ENCODE measurements at places on chromosomes 6 and 20.

- DNase-seq: no peak
Observed at GRCh38 chr6:168675933-168676551, 235.1 kb downstream of the SMOC2 start.

GRCh38 chr20:49672096-49672664 lies 41.5 kb downstream of the B4GALT5 start:
- DNase-seq: no peak

DNA sequence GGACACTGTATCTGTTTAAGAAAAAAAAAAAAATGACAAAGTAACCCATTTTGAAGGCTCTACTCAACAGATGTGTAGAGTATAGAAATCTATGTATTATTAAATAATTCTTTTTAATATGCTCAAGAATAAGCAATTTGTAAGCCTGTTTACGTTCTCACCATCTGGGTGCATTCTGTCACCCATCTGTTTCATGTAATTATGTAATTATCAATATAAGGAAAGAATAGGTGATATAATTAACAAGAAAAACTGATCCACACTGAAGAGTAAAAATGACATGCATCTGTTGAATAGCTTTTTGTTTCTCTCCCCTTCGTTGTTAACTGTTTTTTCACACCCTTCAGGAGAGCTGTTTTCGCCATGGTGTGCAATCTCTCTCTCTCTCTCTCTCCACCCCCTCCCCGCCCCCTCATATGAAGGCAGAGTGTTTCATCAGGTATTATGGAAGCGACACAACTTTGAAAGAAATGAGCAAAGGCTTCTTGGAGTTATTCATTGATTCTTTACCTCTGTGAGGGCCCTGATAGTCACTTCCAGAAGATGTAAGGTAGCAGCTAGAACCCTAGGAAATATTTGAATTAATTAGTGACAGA lies 154.3 kb upstream of the INSM1 start:
- no peak for DNase-seq

DNA sequence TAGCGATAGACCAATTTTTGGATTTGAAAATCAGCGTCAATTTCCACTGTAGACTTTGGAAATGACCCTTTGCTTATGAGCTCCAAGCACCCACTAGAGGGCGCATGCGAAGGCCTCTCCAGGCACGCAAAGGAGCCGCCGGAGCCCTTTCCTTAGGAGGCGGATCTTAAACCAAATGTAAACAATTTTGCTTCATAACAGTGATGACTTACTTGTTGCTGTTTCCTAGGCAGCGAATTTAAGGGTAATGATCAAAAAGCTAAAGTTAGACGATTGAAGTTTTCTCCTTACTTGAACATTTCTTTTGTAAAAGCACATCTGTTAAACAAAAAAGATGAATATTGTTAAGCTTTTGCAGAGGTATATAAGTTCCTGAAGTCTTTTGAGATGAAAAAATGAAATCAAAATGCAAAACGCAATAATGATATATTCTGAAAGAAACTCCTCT lies 29.2 kb upstream of the EXOC2 start:
- DNase-seq: peak; percentile 78

GRCh38 chr6:80144753-80145315 lies 38.4 kb downstream of the BCKDHB start:
- DNase-seq: no peak

DNA sequence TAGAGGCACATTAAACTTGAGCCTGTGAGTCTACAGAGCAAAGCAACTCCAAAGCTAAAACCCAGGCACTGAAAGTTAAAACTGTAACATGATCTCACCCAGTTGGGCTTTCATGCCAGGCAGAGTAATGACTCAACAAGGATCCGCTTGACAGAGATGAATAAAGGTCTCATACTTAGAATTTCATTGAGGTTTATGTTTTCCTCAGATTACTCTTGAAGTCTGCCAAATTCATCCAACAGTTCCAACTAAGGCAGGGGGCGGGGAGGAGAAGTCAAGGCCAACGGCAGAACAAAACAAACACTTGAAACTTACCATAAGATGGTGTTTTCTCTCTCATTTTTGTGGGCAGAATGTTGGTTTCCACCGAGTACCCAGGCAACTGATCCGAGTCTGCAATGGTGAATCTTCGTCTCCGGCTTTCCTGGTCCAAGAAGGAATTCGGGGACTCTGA lies 54.0 kb upstream of the IPCEF1 start:
- DNase-seq: peak; percentile 45

DNA sequence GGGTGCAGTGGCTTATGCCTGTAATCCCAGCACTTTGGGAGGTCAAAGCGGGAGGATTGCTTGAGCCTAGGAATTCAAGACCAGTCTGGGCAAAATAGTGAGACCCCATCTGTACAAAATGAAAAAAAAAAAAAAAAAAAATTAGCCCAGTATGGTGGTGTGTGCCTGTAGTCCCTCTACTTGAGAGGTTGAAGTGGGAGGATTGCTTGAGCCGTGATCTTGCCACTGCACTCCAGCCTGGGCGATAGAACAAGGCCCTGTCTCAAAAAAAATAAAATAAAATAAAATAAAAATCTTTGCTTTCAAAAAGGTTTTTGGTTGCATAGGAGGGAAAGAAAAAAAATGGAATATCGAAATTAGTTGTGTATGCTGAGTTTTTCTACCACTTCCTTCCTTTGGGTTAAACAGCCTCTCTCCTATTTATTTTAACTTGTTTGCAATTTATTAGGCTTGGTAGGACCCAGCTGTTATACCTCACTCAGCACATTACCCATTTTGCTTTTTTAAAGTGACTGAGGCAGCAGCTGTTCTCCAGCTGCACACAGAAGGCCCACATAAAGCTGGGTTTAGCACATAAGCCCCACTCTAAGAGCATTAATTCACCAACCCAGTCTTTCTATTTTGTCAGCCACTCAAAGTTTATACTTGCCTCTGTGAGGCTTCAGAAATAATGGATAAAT lies 152.3 kb downstream of the ZFAND3 start:
- DNase-seq: no peak

GRCh38 chr20:18698735-18699380 lies 111.0 kb downstream of the DTD1 start:
- DNase-seq: no peak

DNA sequence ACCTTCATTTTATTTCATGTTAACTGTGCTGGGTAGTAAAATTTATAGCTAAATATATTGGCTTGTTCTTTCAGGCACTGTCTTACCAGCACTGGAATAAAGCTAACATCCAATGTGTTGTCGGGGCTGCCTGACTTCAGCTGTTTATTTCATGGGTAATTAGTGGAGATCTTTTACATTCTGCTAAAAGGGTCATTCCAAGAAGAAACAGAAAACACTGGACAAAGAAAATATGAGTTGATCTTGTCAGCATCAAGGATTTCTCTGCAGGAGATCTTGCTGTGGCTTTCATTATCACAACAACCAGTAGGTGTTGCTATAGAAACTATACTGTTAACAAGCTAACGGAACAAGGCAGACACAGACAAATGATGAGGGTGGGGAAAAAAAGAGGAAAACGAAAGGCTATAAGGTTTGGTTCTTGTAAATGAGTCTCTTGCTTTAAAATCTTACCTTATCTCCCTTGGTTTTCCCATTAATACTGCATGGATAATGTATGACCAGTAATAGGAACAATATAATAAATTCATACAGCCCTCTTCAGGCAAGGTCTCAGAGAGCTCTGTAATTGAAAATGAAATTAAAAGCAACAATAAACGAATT lies 206.8 kb downstream of the SIM1 start:
- DNase-seq: no peak

DNA sequence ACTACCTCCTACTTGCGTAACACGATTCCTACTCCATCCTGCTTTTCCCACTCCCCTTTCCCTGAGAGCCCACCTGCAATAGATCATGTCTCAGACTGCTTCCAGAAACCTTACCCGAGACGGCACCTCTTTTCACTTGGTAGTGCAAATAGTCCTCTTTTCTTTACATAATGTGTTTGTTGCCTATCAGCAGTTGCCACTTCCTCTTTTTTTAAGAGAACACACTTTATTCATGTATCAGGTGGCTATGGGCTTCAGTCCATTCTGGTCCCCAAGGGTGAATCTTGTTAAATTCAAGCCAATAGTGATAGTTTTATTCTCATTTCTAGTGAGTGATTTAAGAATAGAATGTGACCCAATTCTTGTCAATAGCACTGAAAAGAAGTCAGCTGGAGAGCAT lies 57.7 kb upstream of the FERMT1 start:
- DNase-seq: no peak

- no peak for DNase-seq
Observed at GRCh38 chr20:46269372-46269771, 38.9 kb downstream of the CDH22 start.

DNA sequence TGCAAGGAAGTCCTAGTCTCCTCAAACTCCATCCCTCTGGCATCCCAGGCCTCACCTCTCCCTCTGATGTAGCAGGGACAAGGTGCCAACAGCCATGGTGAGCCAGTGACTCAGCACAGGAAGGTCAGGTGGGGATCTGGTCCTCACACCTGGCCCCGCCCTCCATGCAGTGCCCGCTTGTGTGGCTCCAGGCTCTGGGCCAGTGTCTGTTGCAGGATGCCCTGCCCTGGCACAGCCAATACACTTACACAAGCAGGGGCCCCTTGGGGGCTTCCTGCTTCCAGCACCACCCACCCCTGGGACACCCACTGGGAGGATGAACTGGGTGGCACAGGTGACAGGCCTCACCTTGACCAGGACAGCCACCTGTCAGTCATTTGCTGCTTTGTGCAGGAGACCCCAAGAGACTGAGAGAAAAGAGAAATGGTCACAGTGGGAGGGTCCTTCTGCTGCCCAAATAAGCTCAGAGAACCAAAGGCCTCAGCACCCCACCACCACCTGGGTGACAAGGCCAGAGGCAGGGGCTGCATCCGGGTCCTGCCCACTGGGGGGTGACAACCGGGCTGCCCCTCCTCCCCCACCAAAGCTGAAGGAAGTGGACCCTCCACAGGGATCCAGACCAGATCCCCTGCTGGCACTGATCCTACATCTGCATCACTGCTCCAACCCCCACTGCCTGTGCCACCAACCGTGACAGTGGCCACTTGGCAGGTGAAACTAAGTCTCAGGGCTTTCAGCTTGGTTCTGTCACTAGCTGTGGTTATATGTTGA lies 658.8 kb upstream of the DEFB115 start:
- no peak for DNase-seq

DNA sequence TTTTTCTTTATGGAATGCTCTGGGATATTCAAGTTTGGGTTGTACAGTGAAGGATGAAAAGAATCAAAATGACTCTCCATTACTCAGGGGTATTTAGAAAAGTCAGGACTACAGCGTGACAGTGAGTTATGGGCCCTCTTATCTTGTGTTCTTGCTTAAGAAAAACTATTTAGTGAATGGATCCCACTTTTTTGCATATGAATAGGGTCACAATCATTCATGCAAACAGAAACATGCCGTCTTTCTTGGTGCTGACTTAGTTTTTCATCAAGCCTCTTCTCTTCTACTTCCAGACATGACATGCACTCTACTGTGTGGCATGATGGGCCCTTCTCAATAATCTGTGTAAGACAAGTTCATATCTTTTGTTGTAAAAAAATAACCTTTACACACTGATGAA lies 488.4 kb upstream of the MMS22L start:
- no peak for DNase-seq

GRCh38 chr20:38630727-38631126 lies 29.1 kb downstream of the ARHGAP40 start:
- no peak for DNase-seq

DNA sequence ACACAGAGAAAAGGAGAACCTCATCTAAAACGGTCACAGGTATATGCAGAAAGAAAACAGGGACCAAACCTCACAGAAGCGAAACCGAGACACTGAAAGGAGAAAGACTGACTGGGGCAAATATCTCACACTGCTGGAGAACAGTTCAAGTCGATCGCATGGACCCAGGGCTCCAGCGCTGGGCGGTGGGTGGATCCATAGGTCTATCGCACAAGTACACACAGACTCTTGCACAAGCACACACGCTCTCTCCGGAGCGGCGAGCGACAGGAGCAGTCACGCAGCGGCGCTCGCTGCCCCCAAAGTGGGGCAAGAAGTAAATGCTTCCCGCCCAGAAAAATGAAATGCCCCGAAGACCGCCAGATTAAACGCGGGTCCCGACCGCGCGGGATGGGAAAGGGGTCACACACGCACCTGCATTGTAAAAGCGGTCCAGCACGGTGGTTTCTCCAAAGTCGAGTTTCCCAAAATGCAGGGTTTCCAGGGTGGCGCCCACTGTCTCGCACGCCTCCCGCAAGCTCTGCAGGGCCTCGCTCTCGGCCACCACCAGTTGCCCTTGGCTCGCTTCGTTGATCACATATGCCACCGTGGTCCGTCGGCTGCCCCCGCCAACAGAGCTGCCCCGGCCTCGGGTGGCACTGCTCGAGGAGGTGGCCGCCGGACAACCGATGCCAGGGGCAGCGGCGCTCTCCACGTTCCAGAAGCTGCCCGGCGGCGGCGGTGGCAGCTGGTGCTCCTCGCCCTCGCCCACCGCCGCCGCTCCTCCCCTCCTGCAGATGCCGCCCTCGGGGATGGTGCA lies 782 bp downstream of the MAP3K5 start:
- peak; percentile 60 for DNase-seq

GRCh38 chr6:134764741-134765140 lies 185.2 kb downstream of the ALDH8A1 start:
- DNase-seq: no peak

DNA sequence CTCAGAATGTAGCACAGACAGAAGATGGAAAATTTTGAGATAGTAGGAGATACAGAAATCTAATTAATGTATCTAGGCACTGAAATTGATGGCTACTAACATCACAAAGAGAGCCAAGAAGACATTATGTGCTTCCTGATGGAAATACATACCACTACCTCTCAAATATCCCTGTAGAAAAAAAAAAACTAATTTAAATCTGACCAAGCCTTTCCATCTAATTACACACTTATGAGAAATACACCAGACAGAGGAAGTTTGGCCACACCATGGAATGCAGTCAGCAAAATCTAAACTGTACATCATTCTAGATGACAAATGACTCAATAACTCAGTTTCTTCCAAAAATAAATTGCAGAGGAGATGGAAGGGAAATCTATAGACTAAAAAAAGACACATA lies 18.9 kb downstream of the VPS52 start:
- DNase-seq: no peak

DNA sequence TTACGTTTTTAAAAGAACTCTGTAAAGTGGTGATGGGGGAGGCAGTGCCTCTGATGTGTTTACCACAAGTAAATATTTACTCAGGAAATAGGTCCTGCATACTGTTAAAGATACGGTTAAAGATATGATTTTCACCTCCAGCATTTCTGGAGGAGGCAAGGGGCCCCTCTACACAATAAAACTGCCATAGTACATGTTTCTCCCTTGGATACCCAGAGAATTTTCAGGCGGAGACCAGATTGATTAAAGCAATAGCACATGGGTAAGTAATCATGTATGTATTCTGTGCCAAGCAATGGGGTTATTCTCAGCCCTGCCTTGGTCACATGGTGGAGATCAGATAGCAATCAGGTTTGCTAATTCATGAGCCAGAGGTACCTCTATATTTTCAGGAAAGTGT lies 9.6 kb downstream of the RIPOR2 start:
- no peak for DNase-seq

GRCh38 chr20:53276143-53276542 lies 304.0 kb downstream of the TSHZ2 start:
- DNase-seq: no peak
